ENCODE measurements at places on chromosomes 13 and 19.

GRCh38 chr13:34411177-34411576 lies 530.9 kb upstream of the NBEA start:
- no peak for DNase-seq

DNA sequence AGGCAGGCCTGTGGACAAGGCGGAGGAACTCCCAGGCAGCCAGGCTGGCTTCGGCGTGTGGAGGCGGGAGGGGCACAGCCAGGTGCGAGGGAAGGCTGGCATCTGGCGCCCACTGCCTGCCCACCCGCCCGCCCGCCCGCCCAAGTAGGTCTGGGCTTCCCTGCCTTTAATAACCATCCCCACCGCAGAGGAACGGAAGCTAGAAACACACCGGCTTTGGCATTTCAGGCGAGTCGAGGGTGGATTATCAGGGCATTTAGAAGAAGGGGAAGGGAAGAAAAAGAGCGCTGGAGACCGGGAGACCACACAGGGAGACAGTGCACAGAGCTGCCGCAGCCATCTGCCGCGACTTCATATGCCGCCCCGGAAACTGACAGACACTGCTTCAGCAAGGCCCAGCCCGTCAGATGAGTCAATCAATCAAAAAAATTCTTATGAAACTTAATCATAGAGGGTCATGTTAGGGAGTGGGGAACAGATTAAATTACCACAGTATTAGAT lies 199.7 kb downstream of the TSHZ3 start:
- no peak for DNase-seq

- no peak for DNase-seq
These were observed 34.0 kb upstream of the SPACA7 start for GRCh38 chr13:112341976-112342735.

DNA sequence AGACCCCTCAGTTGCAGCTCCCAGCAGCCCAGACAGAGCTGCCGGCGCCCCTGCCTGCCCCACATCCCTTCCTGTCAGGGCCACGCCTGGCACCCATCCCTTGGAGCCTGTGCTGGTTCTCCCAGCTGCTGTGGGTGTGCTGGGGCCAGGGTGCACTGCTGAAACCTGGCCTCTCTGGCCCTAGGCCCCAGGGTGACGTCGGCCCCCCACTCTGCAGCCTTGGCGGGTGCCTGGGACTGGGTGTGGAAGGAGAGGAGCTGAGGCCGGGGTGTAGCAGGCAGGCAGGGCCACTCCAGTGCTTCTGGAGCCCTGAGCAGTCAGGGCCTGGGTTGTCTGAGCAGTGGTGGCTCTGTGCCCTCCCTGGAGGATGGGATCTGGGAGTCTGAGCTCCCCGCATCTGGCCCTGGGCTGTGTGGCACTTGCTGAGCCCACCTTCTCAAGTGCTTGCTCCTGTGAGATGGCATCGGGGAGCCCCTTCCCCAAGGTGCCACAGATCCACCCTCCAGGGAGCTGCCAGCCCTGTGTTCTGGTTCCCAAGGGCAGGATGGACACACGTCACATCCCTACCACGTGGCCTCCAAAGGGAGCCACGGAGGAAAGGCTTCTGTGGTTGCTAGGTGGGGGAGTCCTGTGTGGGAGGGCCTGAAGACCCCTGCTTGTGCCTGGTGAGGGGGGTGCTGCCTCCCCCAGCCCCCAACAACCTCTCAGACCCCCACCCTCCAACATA lies 5.2 kb downstream of the PLEKHJ1 start:
- no peak for DNase-seq

DNA sequence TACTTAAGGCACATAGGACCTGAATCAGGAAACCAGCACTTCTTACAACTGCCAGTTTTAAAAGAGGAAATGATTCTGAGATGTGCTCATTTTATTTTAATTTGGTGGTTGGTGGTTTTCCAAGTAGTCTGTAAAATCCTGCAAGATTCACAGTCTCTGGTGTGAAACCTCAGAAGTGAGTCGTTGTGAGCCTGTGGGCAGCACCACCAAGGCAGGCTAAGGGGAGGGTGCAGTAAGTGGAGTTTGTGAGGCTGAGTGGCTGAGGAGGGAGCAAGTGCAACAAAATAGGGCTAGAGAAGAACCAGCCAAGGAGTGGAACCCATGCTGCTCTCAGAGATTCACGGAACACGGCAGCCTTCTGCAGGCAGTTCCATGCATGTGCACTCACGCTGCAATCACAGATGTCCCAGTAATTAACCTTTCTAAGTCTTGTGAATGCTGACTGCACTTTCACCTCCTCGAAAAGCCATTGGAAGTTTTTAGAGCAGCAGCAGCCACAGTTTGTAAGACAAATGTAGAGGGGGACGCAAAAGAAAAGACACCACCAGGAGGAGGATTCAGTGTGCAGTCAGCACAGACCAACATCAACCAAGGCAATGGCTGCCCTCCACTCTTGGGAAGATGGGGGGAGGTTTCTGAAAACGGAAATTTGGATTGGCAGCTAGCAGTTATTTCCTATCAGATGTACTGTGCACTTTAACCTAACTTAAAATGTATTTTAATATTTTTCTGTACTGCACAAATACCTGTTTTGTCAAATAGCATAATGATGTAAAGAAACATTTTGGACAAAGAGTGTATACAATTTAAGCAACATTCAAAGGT lies 44.9 kb downstream of the ESD start:
- DNase-seq: peak; percentile 6
